T-helper 9 cell (primary cell): ENCODE measurements at places on chromosomes 3 and 15.
A peak's percentile ranks its signal among the peaks of the same experiment; 100 is the strongest.

DNA sequence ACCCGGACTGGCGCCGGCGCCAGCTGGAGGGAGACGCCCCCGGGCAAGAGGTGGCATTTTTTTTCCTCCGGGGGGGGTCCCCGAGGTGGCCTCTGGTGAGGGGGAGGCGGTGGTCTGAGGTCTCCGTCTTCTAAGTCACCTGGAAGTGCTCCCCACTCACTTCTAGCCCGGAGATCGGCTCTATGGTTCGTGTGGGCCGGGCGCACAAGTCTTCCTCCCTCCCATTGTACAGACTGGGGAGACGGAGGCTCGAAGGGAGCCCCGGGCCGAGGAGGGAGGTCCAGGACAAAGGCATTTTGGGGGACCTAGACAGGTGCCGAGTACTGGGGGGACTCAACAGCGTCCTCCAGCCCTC, 4.4 kb downstream of the GATA2 start:
- DNase-seq = no peak

DNA sequence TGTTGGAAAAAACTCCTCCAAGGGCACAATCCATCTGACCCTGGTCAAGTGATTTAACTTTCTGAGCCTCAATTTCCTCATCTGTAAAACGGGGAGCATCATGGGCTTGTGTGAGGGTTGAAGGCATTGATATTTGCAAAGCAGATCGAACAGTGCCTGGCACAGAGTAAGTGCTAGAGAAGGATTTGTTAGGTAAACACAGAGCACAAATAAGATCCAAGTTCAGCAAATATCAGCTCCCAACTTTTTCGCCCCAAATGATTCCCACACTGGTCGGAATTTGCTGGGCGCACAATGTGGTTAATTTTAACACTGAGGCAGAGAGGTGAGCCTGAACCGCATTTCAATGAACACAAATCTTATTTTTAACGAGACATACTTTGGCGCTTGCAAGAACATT, 76.3 kb upstream of the ATP2B2 start:
- no peak for DNase-seq

- no peak for DNase-seq
These were observed 1.2 kb upstream of the UBP1 start for GRCh38 chr3:33441225-33441976.

DNA sequence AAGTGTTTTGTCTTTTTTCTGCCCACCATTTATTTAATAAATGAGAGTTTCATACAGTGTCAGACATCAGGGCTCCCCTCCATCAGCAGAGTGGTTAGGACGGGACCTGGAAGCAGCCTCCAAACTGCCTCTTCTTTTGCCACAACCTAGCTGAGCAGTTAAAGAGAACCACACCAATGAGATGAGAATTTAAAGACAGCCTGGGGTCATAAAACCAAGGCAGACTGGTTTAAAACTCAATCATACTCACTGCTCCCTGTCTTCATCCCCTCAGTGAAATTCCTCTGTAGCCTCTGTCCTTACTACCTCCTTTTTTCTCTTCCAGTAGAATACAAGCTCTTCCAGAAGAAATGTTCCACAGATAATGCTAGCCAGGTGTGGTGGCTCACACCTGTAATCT, 78.7 kb downstream of the WWTR1 start:
- DNase-seq = no peak

- no peak for DNase-seq
These were observed 74.8 kb downstream of the AQP9 start for GRCh38 chr15:58212909-58213526.

DNA sequence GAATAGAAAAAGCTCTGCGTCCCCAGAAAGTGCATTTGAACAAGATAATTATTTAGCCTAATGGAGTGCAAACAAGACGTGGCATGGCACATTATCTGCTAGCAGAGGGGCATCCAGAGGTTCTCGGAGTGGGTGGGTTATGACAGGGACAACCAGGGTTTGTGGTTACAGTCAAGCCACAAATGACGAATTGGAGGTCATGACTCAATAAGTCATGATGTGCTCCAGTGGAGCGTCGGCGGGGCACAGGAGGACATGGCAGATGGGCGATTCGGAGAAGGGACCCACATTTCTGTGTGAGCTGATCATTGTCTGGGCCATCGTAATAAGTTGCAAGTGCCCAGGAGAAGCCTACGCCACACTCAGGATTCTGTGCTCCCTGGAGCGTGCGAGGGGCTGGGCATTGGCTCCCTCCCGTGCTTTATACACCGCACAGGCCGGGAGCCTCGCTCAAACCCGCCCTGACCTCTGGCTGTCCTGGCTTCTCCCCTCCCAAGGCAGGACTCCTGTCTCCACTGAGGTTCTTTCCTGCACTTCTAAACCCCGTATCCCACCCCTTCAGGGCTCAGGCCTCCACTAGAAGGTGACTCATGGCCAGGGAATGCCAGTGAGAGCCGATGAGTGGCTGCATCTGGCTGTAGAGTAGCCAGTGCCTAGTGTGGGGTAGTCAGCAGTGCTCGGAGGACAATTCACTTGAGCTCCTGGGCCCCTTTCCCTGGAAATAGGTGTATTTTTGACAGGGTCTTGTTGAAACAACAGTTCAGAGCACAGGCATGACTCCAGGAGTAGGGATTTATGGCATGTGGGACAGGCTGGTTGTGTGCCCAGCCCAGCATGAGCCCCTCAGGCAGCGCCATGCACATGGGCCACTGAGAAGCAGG, 67.4 kb downstream of the GRIP2 start:
- no peak for DNase-seq

- peak; percentile 47 for DNase-seq
These were observed 2.2 kb upstream of the CCR5 start for GRCh38 chr3:46368569-46368968.

GRCh38 chr3:157126365-157126764, 33.6 kb downstream of the CCNL1 start:
- no peak for DNase-seq

DNA sequence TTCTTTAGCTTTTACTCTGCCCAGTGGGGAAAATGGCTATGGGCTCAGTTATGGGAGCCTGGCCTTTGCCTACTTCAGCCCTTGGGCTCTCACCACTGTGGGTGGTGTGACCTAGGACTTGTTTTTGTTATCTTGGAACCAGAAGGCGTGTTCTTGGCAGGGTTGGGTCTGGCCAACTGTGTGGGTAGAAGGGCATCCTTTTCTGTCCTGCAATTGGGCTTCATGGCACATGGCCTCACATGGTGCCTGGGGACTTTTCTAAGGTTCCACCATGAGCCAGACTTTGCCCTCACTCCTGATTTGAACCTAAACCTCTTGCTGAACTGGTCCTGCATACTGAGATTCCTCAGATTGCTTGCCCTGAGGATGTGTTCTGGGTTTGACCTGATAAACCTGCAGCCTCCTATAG, 1.7 kb downstream of the GLYCTK start:
- no peak for DNase-seq

- DNase-seq = no peak
These were observed 480.1 kb downstream of the FOXP1 start for GRCh38 chr3:71103430-71103921.

DNA sequence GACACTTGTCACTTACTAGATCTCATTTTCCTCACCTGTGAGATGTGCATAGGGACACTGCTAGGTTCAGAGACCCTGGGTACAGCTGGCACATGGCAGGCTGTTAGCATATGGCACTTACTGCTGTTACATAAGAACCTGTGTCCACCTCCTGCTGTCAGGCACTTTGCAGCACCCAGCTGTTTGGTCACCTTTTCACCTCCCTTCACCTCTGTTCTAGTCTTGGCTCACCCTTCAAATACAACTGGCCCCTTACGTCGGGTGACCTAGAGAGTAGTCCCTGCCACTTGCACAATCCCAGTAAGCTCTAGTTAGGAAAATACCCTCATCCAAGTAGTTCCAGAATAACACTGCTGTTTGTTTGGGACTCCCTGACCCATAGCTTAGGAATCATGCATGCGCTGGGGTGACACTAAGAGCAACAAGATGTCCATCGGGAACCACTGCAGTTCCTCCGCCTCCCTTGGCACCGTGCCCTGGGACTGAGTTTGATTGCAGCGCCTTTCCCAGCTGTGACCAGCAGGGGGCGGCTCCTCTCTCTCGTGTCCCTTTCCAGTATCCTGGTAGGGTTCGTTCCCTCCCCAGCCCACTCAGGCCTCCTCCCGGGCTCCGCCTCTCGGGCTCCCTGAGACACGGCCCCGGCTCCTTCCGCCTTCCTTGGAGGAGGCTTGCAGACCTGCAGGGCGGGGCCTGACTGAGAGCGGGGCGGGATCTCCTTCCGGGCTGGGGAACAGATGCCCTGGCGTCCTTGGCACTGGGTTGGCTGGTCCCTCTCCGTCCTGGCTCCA, 78.6 kb downstream of the ABHD5 start:
- peak; percentile 68 for DNase-seq

GRCh38 chr15:80155001-80155377, 2.2 kb downstream of the FAH start:
- no peak for DNase-seq

DNA sequence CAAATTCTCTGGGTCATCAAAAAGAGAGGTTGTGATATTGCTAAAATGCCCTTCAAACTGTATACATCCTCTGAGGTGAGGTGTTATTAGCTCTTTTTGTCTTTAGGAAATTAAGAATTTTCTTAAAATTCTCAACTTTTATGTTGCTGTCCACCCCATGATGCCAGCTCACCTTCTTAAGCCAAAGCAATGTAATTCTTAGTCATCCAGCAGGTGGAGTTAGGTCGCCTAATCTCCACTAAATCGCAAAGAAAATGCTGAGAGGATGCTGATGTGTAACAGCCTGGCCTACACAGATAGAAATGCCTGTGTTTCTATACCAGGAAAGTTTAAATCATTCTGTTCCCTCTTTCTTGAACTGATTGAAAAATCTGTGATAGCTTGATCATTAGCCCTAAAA, 770.2 kb upstream of the ALCAM start:
- DNase-seq = no peak

DNA sequence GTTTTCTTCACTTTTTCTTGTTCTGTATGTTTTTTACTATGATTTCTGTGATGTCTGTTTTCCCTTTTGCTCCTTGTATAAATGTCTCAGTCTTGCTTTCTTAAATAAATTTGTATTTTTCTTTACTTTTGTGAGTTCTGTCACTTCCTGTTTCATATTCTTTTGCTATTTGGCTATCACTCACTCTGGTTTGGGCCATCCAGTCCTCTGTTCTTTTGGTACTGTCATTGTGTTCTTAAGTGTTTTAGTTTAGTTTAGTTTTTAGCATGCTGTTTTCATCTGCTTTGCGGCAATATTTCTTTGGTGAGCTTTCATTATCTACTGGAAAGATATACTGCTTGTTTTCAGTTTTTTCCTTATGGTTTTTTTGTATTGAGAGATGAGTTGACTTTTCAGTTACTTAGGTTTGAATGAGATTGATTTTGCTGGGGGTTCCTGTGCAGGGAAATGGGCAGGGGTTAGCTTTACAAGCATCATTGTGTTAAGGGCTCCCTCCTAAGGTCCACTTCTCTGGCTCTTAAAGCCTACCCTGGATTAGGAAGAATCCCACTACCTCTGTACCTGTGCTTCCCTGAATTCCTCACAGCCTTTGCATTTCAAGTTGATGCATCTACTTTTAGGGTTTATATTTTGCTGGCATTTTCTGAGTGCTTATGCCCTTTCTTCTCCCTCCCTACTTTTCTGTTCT, 35.1 kb downstream of the PDCD6IP start:
- no peak for DNase-seq

GRCh38 chr15:66876731-66877476, 174.9 kb downstream of the SMAD6 start:
- DNase-seq = no peak

DNA sequence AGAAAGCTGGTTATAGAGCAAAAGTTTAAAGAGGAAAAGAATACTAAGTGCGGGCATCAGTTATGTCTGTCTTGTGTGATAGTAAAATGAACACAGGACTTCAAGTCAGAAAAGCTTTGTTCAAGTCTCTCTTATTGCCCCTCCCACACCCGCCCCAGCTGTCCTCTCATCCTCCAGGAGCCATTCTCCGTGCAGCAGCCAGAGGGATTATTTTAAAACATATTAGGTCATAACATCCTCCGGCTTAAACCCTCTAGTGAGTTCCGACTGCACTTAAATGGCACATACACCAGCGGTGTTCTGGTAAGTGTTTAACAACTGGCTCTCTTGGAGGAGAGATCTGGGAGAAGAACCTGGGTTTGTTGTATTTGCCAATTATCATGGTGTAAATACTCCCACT, 104.8 kb upstream of the TNFAIP8L3 start:
- DNase-seq = no peak

GRCh38 chr3:138114431-138114918, 933 bp downstream of the DZIP1L start:
- no peak for DNase-seq

DNA sequence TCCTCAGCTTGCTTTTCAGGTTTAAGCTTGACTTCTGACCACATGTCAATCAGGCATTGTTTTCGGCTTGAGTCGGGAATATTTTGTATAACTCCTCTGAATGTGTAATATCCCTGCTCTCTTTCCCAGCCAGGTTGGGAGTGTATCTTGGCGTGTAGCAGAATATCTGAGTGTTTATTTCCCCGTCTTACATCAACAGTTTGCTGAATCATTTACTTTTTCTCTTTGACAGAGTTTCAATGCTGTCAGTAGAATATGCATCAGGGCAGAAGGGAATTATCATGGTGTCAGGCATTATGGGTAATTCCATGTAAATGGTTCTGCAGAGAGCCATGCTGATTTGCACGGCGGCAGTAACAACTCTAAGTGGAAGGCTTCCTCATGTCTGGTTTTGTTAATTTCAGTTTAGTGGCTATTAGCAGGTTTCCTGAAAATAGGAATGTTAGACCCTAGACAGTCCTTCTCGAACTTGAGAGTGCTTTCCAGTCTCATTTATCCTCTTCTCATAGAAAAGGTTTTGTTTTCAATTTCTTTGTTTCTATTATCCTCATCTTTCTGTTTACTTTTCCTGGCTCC, 566.3 kb downstream of the AGBL1 start:
- no peak for DNase-seq

DNA sequence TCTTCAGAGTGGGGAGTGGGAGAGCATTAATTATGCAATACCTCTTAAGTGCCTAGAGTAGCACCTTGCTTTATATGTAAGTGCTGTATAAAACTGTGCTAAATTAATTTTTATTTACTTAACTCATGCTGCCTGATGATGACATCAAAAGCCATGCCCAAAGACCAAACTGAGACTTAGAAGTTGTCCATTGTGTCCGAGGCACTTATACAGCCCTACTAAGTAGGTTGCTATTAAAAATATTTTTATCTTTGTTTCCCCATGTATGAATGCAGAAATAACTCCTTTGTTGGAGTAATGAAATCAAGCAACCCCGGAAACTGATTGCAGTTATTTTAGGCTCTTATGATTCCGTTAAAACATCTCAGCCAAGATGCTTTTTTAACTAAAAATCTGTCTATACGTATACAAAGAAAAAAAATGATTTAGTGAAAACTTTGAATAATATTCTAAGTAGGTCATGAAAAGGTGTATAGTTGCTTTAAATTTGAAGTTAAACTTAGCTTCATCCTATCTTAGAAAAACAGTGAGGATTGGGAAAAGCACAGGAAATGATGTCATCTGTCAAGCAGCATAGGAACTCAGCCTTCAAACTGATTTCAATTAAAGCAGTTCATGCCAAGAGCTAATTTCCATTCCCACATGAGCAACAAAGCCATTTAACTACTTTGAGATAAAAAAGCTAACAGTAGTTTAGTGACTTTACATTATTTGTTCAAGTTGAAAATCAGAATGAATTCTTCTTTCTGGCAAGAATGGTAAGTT, 43.0 kb downstream of the FBN1 start:
- no peak for DNase-seq
